Activated effector memory CD4-positive, alpha-beta T cell treated with Interleukin-2 at 50 U/mL for 16 hours (primary cell): ENCODE measurements at places on chromosomes 6 and 20.

- DNase-seq: no peak
These were observed 12.7 kb downstream of the LRRN4 start for GRCh38 chr20:6040958-6041807.

DNA sequence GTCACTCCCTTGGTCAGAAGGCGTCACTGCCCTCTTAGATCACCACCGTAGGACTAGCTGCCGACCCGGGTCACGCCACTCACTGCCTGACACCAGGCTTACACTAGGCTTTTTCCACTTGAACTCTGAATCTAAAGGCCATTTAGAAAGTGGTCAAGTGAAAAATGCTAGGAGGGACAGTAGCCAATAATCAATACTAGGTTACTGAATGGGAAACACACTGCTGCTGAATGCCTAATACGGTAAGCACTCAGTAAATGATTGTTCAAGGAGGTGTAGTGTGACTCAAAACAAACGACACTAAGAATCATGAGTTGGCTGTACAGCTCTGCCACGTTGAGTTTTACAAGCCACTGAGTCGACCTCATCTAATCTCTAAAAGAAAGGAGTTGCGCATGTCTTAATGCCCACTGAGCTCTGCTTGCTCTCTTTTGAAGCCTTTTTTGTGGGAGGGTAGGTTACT is 760 bp upstream of the IBTK start:
- no peak for DNase-seq

- DNase-seq: no peak
These were observed 264.8 kb downstream of the LRFN2 start for GRCh38 chr6:40322336-40322735.

DNA sequence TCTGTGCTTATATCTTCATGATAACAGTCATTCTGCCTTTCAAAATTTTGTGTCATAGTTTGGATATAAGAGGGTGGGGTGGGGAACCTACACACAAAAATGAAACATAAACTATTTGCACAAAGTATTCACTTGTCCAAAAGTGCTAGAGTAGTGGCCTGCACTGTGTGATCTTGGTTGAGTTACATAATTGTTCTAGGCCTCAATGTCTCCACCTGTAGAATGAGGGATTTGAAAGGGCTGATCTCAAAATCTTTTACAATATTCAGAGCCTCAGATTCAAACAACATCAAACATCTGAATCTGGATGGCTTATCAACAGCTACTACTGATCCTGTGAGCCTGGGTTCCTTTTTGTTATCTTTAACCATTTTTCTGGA is 64.3 kb upstream of the TMEM30A start:
- DNase-seq: no peak

- DNase-seq: no peak
These were observed 5.5 kb downstream of the OGFRL1 start for GRCh38 chr6:71294121-71294523.

DNA sequence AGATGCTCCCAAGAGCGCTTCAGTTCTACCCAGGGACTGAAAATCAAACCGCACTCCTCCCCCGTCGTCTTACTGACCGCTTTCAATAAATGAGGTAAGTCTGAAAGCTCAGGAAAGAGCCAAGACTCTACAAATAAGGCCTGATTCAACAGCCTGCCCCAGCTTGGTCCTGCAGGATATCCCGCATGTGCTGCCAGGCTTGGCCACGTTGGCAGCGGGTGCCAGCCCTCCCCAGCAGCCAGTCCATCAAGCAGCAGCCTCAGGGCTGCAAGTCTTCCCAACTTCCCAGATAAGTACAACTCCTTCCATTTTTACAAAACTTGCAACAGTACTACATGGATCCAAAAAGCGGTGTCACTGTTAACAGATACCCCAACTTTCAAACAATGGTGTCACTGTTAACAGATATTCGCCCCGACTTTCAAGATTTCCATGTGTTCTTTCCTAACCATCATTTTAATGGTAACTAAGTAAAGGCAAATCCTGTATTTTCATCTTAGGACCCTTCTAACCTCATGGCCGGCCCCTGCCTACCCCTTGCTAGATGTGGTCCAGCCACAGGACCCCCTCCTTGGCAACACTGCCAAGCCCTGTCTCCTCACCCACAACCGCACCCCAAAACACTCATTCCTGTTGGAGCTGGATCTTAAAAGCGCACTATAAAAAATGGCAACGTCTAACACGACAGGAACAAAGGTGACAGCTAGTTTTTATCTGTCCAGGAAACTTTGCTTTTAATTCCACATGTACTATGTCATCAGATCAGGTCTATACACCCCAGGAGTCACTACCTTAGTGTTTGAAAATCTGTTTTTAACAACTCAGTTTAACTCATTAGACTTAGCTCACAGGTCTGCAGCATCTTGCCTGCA is 28.0 kb downstream of the DIDO1 start:
- DNase-seq: no peak

GRCh38 chr20:914727-915498 is 1.2 kb downstream of the ANGPT4 start:
- no peak for DNase-seq

GRCh38 chr20:63754008-63754407 is 14.4 kb downstream of the SLC2A4RG start:
- DNase-seq: no peak

- DNase-seq: no peak
These were observed 4.4 kb upstream of the PTPRT start for GRCh38 chr20:43194137-43194536.

DNA sequence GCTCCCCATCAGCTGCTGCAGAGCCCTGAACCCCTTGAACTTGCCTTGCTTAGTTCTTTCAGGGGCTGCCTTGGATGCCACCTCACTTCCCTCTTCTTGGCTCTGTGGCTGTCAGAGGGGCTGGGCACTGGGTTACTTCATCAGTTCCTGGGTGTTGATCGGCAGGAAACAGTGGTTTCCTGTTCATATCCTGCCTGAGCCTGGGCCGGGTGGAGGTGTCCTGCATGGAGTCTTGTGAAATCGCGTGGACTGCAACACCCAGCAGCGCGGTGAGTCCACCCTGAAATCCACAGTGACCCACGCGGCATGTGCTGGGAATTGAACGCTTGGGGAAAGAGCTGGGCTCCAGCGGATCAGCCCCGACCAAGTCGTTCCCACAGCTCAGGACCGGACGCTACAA is 97.5 kb downstream of the CDH26 start:
- peak; percentile 40 for DNase-seq

- DNase-seq: no peak
These were observed 26.0 kb upstream of the ADIG start for GRCh38 chr20:38554986-38555385.
